ENCODE measurements at places on chromosomes 4 and X.

DNA sequence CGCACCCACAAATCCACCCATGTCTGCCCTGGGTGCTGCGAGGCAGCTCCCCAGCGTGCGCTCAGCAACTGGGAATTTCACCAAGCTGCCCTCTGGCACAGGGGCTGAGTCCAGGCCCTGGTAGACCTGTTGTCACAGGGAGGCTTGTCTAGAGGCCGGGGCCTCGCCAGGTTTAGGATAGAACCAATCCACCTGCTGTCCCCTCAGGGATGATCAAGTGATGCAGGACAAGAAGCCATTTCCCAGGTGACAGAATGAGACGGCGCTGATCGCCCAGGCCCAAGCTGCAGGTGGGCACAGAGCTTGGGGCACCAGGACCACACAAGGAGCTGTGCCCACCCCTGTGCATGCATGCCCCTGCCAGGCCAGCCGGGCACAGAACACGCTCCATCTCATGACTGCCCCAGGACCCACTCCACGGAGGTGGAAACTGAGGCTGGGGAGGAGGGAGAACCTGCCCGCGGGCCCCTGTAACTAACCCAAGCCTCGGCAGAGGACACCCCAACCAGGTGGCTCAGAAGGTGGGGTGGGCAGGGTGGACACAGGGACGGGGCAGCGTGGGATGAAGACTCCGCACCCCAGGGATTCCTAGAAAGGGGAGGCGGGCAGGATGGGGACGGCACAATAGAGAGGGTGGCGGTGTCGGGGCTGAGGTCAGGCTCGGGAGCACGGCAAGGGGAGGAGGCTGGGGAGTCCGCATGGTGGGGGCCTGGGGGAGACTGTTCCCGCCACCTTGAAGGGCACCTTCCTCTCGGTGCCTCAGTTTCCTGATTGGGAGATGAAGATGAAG, 78.0 kb downstream of the ZFYVE28 start:
- H3K4me1 ChIP-seq = no peaks in the 10 kb centered on the region
- DNase-seq = no peak
- H3K4me3 ChIP-seq = no peak overlapping the region
- H3K36me3 ChIP-seq = no peaks in the 10 kb centered on the region
- H3K27me3 ChIP-seq = no peaks in the 10 kb centered on the region
- no peak overlapping the region for H3K27ac ChIP-seq

- H3K4me1 ChIP-seq = no peaks in the 10 kb centered on the region
- no peak for DNase-seq
- H3K27ac ChIP-seq = no peak overlapping the region
- no peaks in the 10 kb centered on the region for H3K27me3 ChIP-seq
- no peaks in the 10 kb centered on the region for H3K36me3 ChIP-seq
- no peak overlapping the region for H3K4me3 ChIP-seq
Measured at GRCh38 chrX:16772460-16772859, 13.8 kb upstream of the TXLNG start.

GRCh38 chr4:16775411-16776154, 122.9 kb downstream of the LDB2 start:
- no peak overlapping the region for H3K27ac ChIP-seq
- no peaks in the 10 kb centered on the region for H3K4me1 ChIP-seq
- H3K4me3 ChIP-seq = no peak overlapping the region
- H3K27me3 ChIP-seq = no peaks in the 10 kb centered on the region
- no peaks in the 10 kb centered on the region for H3K36me3 ChIP-seq

- H3K4me1 ChIP-seq = no peaks in the 10 kb centered on the region
- H3K4me3 ChIP-seq = no peak overlapping the region
- H3K36me3 ChIP-seq = no peaks in the 10 kb centered on the region
- no peak overlapping the region for H3K27ac ChIP-seq
Measured at GRCh38 chr4:189600718-189601435, 339.8 kb upstream of the FRG1 start.

DNA sequence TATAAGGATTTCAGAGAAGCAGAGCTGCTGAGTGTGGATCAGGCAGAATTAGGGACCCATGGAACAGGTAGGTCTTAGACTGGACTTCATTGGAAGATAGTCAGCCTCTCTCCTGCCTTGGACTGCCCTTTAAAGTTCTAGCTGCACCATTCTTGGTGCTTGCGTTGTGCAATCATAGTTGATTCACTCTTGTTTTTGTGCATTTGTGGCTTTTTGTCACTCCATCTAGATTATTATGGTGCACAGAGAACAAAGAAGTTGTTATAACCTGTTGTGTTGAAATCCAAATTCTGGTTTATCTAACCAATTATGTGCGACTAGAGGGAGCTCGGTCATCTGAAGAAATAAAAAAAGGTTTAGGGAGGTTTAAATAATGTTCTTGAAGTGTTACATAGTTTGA, 59.3 kb downstream of the JADE1 start:
- H3K4me1 ChIP-seq = no peaks in the 10 kb centered on the region
- H3K27ac ChIP-seq = no peak overlapping the region
- H3K4me3 ChIP-seq = no peak overlapping the region
- peaks cover 35% of the 10 kb centered on the region for H3K36me3 ChIP-seq
- DNase-seq = no peak

GRCh38 chrX:117838581-117839331, 277.9 kb downstream of the KLHL13 start:
- H3K4me3 ChIP-seq = no peak overlapping the region
- no peaks in the 10 kb centered on the region for H3K36me3 ChIP-seq

Measured in ascending aorta (tissue), 2 donors.